NCI-H774 (cell line): ENCODE measurements at places on chromosomes 16 and 17.

GRCh38 chr17:48588074-48588415, 2.0 kb downstream of the HOXB3 start:
- DNase-seq: no peak

DNA sequence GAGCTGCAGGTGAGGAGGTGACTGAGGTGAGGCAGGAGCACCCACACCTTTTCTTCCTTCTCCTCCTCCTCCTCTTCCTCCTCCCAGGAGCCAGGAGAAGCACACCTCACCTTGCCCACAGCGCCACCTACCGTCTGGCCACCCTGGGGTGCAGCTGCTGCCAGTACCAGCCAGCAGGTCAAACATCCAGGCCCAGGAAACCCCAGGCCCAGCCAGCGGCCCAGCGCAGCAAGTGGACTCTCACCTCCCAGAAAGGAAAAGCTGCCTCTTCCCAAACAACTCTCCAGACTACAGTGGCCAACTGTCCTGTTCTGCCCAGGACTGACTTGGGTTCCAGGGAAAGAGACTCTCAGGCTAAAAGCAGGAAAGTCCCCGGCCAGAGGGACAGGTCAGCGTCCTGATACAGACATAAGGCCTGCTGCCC, 22.7 kb downstream of the PEMT start:
- DNase-seq: no peak

DNA sequence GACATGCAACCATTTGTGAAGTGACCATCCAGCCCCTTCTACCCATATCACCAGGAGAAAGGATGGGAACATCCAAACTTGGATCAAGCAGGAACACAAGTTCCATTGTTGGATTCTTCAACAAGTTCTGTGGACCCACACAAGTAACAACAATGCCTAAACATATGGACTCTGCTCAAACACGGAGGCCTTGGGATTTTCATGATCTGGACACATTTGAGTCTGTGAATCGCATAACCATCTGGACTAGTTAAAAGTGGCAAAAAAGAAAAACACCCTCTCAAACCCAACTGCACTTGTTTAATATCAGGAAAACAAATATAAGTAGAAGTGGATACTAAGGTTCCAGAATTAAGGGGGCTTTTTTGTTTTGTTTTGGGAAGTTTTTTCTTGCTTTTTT, 70.8 kb downstream of the TOX3 start:
- no peak for DNase-seq

DNA sequence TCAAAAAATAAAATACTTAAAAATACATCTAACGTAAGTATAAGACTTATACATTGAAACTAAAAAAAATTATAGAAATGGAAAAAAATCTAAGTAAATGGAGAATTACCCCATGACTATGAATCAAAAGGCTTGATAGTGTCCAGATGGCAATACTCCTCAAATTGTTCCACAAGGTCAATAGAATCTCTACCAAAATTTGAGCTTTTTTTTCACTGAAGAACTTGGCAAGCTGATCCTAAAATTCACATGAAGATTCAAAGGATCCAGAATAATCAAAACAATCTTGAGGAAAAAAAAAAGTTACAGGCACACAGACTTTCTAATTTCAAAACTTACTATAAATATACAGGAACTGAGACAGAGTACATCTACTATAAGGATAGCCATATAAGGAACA, 448.4 kb upstream of the CDH11 start:
- no peak for DNase-seq

DNA sequence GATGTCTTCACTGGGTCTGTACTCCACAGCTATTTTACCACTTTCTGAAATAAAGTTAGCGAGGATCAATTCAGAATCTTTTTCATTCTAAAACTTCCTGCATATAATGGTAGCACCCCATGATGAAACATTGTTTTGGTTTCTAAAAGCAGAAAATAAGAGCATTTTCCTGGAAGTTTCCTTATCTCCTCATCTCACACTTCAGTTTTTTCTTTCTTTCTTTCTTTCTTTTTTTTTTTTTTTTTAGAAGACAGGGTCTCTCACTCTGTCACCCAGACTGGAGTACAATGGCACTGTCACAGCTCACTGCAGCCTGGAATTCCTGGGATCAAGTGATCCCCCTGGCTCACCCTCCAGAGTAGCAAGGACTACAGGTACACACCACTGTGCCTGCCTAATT, 10.3 kb downstream of the RDM1 start:
- no peak for DNase-seq

DNA sequence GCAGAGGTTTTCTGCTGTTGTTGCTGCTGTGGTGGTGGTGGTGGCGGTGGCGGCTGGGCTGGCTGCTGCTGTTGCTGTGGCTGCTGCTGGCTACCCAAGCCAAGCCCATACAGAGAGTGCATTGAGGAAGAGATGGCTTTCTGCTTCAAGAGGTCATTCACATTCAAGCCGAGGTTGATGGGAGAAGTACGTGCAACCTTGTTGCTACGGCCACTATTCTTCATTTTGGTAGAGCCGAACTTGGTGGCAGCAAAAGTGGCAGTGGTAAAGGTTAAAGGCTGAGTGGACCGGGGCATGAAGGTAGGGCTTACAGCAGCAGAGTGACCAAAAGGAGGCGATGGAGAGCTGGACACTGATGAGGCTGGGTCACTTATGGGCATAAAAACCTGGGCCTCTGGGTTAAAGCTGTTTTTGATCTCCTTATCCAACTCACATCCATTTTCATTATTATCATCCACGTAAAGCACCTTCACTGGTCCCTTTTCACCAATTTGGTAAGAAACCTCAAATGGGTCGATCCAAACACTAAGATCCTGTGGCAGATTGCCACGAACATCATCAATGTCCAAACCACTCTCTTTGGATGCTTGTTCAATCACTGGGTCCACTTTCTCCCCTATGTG, 2.8 kb downstream of the TOB1 start:
- no peak for DNase-seq

DNA sequence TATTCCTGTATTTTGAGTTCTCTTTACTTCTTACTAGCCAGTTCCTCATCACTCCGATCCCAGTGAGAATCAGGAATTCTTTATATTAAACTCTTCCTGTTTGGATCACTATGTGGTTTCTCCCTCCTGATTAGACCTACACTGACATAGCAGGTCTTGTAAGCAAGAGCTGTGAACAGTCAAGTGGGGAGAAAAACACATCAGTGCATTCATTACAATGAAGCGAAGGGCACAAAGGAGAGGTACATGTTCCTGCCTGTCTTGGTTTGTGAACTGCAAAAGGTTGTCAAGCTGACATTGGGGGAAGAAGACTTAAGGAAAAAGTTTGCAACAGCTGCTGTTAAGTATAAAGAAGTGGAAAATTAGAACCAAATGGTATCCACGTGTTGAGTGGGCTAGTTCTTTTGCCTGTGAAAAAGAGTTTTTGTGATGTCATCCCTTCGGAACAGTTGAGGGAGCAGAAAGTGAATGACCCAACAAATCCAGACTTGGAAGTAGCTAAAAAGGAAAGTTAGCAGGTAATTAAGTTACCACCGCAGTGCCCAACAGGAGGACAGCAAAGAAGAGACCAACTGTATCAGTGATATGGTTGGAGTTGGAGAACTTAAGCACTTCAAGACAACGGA, 23.0 kb upstream of the TRIM25 start:
- no peak for DNase-seq

DNA sequence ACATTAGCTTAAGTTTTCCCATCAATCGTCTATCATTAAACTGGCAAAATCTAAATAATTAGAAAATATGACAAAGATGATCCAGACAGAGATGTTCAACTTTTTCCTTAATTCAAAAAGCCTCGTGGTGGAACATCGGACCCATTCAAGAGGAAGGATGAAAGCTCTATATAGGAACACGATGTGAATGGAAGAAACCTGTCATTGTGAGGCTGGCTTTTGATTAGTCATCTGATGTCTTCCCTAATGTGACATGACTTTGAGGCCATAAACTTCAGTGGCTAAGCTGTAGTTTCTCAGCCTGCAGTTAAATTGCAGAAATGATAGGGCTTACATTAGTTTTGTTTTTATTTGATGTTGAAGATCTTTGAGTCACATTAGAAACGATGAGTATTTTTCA, 1.0 kb downstream of the AMZ2 start:
- DNase-seq: no peak

DNA sequence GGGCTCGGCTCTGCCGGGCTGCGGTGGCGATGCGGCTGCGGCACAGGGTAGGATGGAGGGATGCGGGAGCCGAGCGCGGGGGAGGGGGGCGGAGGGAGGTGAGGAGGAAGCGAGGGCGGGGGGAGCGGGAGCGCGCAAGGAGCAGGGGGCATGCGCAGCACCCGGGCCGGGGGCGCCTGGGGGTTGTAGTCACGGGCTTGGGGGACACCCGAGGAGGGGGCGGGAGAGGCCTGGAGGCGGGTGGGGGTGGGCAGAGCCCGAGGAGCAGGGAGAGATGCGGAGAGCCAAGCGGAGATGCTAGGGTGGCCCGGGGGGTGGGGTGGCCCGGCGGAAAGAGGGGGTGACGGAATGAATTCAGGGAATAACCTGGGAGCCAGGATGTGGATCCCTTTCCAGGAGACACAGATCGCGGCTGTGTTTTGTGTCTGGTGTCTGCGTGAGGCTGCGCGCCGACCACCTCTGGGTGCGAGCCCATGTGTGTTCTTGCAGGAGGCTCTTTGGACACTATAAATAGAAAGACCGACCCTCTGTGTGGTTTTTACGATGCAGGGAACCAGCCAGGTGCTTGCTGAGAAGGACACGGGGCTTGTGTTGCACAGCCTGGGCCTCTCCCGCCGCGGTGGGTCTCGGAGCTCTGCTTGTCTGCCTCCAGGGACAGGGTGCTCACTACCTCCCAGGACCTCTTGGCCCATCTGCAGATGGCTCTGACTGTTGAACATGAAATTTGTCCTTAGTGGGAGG, at the start of gene STX1B:
TSS of gene STX1B (minus strand) at position 54 of the 741 bp plus-strand sequence. CDS start 242 bp downstream, outside the sequence.
- no peak for DNase-seq

DNA sequence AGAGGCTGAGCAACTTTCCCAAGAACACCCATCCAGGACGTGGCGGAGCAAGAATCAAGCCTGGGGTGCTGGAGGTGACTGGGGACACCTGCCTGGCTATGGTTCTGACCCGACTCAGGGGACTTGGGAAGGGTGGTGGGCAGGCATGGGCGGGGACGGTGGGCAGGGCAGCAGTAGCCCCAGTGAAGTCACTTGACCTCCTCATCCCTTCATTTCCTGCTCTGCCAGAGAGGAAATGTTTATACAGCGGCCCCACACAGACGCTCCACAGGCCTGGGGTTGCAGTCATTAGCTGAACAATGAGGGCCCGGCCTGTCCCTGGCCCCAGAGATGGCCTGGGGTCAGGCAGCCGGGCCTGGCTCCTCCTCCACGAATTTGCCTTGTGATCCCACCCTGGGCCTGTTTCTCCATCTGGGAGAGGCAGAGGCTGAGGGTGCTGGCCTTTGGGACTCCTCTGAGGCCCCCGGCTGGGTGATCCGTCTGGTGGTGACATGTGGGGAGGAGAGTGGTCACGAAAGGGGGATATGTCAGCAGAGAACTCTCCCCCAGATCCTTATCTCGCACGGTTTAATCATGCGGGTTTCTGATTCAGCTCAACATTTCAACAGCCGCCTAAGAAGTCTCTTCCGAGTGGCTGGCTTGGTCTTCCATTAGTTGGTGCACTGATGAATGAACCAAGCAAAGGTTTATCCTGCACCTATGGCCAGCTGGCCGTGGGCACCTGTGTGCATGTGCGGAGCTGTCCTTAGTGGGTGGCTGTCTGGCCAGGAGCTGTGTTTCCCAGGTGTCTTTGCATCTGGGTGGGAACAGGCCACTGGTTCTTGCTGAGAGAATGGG, 175.9 kb downstream of the IRF8 start:
- DNase-seq: no peak
